Activated naive CD4-positive, alpha-beta T cell treated with Interleukin-2 at 50 U/mL for 16 hours (primary cell): ENCODE measurements at places on chromosomes 5 and 9.

DNA sequence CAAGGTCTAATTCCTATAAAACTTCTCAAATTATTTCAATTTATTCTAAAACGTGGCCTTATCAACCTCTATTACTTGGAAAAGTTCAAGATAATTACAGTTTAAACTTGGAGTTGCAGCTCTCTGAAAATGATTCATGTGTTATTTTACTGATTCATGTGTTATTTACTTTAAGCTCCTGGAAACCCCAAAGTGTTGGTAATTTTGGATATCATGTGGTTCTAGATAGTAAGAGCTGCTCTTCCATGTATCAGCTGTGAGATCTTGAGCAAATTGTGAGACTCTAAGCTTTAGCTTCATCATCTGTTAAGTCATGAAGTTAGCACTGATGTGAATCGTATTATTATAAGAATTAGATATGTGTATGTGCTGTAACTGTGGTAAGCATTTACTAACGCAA is 749.2 kb downstream of the TLE4 start:
- DNase-seq, result no peak

- DNase-seq, result no peak
Measured at GRCh38 chr9:103361906-103362305, 366.8 kb downstream of the CYLC2 start.

DNA sequence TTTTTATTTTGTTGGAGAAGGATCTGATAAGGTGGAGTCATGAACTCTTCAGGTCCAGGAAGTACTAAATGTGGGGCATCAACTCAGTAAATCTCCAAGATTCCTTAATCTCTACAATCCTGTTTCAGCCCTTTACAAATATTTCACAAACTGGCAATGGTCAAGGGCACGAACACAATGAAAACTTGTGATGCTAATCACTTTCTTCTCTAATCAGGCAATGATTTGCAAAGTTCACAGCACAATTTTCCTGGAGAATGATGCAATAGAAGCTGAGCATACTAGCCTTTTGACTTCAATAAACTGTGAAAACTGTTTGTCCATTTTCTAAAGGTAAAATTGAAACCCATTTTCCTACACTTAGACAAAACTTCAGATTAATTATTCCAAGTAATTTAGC is 16.9 kb downstream of the GDF9 start:
- no peak for DNase-seq

DNA sequence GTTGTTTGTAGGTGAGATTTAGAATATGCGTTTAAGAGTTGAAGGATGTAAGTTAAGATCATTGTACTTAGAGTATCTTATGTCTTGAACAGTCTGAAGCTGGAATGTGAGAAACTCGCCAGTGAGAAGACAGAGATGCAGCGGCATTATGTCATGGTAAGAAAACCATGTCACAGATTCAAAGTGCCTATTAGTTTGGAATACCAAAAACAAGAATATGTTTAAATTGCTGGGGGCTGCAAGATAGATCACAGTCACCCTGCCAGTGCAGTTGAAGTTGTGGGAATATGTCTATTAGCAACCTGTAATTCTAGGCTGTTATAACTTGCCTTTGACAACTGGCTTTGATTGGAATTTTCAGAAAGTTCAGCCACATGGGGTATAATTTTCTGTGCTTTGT is 3.0 kb downstream of the TLE4 start:
- DNase-seq, result no peak

GRCh38 chr5:68129364-68129763 is 86.2 kb upstream of the PIK3R1 start:
- DNase-seq, result no peak

DNA sequence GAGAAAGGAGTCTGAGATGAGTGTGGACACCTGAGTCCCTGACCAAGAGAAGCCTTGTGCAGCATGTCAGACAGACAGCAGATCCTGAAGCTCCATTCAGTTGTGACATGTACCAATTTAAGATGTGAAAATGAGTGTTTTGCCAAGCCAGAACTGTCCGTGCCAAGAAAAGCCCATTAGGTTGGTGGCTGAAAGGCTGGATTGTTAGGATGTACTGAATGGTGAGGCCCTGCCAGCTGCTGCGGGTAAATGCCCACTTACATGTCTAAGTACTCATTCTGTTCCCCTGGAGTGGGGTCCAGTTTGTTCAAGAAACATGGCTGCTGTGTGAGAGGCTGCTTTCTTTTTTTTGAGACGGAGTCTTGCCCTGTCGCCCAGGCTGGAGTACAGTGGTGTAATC is 14.6 kb downstream of the DAPK1 start:
- DNase-seq, result no peak

- DNase-seq, result no peak
Measured at GRCh38 chr5:150626853-150627276, 13.6 kb upstream of the SYNPO start.

DNA sequence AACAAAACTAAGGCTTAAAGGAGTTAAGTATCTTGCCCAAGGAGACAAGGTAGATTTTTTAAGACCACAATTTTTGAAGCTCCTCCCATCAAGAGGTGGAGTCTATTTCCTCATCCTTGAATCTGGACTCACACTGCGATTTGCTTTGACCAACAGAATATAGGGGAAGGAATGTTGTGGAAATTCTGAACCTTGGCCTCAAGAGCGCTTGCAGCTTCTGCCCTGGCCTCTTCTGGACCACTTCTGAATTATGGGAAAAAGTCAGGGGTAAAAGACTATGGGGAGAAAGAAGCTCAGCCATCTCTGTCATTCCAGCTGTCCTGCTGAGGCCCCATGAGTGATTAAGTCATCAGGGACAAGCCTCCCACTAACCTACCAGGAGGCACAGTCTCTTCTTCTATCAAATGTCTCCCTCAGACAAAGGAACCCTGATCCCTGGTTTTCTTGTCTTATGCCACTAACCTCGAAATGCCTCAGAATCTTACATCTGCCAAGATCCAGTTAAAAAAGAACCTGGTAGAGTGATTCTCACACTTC is 25.9 kb downstream of the MAPKAP1 start:
- DNase-seq, result no peak

- DNase-seq, result no peak
Measured at GRCh38 chr9:4798281-4799032, 5.7 kb downstream of the RCL1 start.

DNA sequence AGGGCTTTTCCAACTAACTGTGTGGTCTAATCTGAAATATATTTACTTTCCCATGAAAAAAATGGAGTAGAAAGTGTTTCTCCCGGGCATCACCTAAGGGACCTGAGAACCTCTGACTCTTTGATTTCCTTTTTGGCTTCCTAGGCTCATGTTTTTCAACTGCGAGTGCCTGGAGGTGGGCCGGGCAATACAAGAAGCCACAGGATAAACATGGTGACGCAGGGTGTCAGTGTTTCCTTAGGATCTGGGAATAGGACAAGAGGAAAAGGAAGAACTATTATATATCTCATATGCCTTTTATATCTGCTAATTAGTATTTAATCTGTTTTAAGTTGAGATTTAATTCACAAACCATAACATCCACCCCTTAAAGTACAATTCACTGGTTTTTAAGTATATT is 11.4 kb upstream of the LECT2 start:
- no peak for DNase-seq

GRCh38 chr9:96382839-96383164 is 709 bp downstream of the SLC35D2 start:
- DNase-seq, result no peak

GRCh38 chr9:124358631-124359030 is 56.6 kb downstream of the PSMB7 start:
- DNase-seq, result no peak

DNA sequence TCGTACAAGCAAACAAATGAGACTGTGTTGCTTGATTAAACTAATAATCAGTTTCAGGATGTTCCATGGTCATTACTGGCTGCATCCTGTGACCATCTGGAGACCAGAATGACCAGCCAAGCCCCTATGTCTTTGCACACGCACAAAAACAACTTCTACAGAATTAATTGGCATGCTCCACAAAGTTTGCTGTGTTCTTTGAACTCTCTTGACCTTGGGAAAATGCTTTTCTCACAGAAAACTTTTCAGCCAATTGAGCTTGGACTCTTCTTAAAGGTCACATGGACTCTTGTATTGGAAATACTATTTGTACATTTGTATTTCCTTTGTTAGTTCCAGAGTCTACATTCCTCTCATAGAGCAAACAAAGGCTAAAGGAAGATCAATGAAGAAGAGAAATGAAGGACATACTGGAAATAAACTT is 147.8 kb downstream of the ARRDC3 start:
- no peak for DNase-seq

- no peak for DNase-seq
Measured at GRCh38 chr9:136806067-136806466, 1.7 kb upstream of the RABL6 start.

DNA sequence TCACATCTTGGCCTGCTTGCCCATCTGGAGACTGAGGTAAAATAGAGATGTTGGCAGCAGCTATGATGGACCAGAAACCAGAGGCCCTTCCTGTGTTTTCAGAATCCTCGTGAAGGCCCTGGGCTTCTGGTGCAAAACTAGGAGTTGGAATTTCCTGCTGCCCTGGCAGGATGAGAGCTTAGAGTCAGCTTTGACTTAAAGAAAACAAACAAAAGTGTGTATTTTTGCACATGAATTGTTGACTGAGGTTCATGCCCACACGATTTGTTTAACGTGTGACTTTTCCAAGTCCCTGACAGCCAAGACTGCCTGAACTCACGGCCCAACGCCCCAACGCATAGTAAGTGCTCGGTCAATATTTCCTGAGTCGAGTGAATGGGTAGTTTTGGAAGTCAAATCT is 303.1 kb downstream of the MLLT3 start:
- DNase-seq, result no peak

GRCh38 chr5:176897263-176897662 is 1.9 kb downstream of the HK3 start:
- no peak for DNase-seq

DNA sequence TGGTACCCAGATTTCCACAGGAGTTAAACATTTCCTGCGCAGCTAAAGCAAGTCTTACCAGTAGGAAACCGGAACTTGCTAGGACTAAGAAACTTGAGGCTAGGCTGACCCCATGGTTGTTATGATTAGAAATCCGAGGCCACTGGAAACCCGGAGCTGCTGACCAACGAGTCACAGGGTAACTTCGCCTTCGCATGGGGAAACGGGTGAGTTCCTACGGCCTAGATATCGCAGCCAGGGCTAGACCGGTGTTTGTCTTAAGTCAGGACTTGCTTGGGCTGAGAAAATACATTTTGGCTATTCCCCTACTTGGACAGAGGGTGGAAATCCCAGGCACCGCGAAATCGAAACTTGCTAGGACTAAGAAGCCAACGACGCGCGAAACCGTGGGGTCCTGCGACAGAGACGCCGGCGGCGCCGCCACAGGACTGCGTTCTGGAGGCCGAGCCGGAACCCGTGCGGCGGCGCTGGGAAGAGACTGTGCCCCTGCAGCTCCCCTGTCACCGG is 1.6 kb upstream of the ANXA2R start:
- DNase-seq, result no peak

DNA sequence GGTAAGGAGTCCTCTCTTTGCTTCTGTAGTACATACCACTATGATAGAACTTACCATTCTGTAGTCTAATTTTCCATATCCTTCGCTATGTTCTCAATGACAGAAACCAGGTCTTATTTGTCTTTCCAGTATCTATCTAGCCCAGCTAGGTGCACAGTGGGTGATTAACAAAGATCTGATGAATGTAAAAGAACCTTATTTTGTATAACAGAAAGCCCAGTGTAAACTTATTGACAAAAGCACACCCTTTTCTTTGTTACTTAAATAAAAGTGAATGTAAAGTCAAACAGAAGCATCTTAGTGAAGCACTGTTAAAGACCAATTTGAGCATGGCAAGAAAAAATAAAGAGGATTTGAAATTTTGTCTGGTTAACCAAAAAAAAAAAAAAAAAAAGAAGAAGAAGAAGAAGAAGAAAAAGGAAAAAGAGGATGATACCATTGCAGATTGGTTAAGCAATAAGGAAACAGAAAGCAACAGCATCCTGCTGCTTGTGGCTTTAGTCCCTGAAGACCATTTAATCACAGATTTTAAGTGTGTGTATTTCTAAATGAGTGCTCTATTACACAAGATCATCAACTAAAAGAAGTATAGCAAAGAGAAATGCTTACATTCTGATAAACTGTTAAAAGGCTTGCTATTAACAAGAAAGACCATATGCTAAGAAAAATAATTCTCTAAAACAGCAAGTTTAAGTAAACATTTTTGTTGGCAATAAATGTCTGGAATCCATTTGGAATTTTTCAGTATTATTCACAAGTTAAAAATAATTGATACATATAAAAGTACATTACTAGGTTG is 21.2 kb downstream of the MEGF9 start:
- no peak for DNase-seq

DNA sequence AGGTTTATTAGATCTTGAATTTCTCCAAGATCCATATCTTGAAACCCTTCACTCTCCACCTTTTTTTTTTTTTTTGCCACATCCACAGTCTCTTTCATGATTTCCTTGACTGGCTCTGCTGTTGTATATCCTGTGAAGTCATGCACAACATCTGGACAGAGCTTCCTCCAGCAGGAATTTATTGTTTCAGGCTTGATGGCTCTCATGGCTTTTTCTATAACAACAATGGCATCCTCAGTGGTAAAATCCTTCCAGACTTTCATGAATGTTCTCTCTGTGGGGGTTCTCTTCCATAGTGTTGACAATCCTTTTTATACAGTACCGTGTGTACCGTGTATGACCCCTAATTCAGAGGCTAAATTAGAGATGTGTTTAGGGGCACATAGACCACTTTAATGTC is 24.0 kb downstream of the RANBP17 start:
- DNase-seq, result no peak

GRCh38 chr5:172837640-172838039 is 3.6 kb downstream of the ERGIC1 start:
- no peak for DNase-seq

DNA sequence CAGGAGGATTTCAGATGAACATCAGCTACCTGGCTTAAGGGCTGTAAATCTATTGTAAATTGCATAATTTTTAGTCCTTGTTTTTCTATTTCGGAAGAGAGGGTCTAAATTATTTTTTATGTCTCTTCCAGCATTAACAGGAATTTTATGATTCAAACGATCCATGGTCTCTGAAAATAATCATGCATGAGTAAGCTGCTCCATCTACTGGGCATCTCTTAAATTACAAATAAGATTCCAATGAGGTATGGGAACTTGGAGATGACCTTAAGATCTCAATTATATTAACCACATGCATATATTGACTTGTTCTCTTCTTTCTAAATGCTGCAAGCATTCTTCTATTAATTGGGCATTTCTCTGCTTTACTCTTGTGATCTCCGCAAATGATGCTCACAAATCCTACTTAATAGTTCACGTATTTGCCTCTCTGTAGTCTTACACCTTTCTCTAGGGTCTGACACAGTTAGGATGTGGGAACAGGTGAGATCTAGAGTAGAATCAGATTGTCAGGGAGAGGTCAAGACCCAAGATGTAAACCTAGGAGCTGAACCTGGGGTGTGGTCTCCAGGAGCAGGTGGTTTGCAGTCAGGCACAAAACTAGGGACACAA is 86.9 kb downstream of the NUDT12 start:
- no peak for DNase-seq

DNA sequence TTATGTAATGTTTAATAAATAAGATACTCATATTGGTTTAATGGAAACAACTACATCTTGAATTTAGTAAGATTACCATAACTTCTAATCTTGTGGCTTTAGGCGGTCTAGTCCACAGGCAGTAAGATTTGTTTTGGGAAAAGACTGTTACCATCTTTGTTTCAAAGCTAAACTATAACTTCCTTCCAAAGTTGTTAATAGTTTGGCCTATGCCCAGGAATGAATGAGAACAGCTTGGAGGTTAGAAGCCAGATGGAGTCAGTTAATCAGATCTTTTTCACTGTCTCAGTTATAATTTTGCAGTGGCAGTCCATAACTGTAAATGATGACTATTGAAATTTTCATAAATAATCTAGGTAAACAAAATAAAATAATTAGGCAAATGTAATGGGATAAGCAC is 241.8 kb upstream of the KLF9 start:
- no peak for DNase-seq
